H9 (cell line): ENCODE measurements at places on chromosomes 16 and 17. TPM values are rescaled to one million over a fixed set of nuclear protein-coding genes. Genes with fewer than 3 reads are reported as not detected.
A peak's percentile ranks its signal among the peaks of the same experiment; 100 is the strongest.

CDRT15 gene
- not detected in 2 replicates for total RNA-seq

DPEP2 gene
- not detected in 2 replicates for total RNA-seq

GRCh38 chr17:9472094-9472493 is 103.5 kb downstream of the STX8 start:
- no peak for DNase-seq

DNA sequence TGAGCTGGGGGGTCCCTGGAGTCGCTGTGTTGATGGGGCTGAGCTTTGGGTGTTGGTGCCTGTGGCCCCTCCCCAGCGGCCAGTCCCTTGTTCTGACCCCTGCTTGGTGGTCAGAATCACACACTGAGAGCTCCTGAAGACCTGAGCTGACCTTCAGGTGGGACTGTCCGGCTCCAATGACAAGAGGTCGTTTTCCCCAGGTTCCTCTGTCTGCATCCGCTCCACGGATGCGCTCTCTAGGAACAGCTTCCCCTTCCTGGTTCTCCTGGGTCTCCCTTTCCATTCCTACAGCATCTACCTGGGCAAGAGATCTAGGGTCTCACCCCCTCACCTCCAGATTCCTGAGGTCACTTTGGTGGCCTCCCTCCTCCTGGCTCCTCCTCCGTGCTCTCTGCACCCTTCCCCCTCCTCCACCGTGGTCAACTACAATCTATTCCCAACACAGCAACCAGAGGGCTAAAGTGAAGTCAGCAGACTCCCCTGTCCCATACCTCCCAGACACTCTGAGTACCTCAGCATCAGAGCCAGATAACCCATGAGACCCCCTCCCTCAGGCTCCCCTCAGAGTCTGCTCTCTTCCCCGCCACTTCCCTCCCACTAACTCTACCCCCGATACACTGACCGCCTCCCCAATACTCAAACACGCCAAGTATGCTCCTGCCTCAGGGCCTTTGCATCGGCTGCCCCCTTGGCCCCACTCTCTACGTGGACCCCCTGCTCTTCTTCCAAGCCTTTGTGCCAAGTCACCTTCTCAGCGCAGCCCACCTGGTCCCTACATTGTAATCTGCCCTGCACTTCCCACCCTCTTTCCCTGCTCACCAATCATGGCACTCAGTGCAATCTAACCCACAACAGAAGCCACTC is 9.0 kb upstream of the SEC14L5 start:
- no peak for DNase-seq

- DNase-seq, result peak; percentile 76
Observed at GRCh38 chr16:74734361-74735161, 33.9 kb upstream of the MLKL start.

DNA sequence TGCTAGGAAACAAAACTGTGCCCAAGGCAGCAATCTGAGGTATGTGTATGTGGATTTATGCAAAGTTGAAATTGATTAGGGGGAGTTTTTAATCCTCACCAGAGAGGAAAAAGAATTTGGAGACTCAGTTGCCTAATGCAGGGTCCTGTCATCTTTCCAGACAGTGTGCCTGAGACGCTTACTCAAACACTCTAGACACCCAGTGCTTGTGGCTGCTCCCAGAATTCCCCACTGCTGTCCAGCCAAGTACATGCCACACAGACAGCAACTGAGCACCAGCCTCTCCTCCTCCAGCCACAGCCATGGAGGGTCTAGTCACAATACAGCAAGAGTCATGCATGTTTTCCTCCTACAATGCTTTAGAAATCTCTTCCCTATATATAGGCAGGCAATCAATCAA is 118.1 kb downstream of the HIC1 start:
- no peak for DNase-seq

GRCh38 chr16:84823484-84823883 is 3.7 kb downstream of the CRISPLD2 start:
- no peak for DNase-seq
